ENCODE measurements at places on chromosomes 3 and 15. TPM values are rescaled to one million over a fixed set of nuclear protein-coding genes. Genes with fewer than 3 reads are reported as not detected.

Gene HLTF
- total RNA-seq = 42.0 TPM

Gene MESP2
- 0.72 TPM for total RNA-seq

Gene HIGD2B
- total RNA-seq = not detected

Gene ATP13A5
- total RNA-seq = not detected

Gene MOBP
- not detected for total RNA-seq

DNA sequence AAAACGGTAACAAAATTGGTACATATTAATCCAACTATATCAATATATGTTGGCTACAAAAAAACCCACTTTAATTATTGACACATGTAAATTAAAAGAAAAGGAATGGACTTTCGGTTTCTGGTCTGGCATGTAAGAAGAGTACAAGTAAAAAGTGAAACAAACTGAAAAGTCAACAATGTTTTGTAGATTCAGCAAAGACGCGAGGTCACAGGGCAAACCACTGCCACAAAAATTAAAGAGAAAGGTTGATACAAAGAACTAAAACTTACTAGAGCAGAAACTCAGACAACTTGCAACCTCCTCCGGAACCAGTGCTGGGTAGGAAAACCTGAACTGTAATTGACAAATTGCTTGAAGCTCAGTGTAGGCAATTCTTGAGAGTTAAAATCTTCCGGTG lies 110.6 kb upstream of the ARPP21 start:
- H3K36me3 ChIP-seq = no peaks in the 10 kb centered on the region
- no peak for DNase-seq
- no peaks in the 10 kb centered on the region for H3K4me1 ChIP-seq
- no peak overlapping the region for H3K4me3 ChIP-seq

DNA sequence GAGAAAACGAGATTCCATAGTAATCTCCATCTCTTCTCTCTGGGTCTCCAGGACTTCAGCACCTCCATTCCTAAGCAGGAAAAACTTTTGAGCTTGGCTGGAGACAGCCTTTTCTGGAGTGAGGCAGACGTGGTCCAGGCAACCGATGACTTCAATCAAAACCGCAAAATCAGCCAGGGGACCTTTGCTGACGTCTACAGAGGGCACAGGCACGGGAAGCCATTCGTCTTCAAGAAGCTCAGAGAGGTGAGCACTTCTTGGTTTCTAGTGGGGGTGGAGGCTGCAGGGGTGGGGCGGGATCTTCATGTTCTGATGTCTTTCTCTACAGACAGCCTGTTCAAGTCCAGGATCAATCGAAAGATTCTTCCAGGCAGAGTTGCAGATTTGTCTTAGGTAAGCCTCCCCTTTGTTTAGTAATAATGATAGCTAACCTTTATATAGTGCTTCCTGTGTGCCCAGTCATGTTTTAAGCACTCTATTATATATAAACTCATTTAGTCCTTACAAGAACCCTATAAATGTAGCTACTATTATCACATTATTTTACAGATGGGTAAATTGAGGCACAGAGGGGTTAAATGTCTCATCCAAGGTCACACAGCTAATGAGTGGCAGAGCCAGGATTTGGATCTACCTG lies 35.0 kb upstream of the TATDN2 start:
- no peaks in the 10 kb centered on the region for H3K4me1 ChIP-seq
- no peak overlapping the region for H3K4me3 ChIP-seq
- no peaks in the 10 kb centered on the region for H3K27me3 ChIP-seq
- no peak overlapping the region for H3K27ac ChIP-seq

DNA sequence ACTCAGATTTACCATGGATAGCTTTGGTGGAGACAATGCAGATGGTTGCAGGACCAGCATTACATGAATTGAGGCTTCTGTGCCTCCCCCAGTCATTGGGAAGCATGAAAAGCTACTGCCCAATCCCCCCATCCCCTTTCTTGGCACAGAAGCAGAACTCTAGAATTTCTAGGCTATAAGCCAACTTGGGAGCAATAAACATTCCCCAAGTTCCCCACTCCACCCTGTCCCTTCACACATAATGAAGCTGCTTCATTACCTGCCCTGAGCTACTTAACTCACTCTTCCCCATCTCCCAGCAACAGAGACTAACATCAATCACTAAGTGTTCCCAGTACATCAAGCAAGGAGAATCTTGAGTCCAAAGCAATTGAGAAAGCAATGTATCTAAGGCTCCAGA lies 164.5 kb downstream of the RORA start:
- no peak overlapping the region for H3K27ac ChIP-seq
- H3K4me3 ChIP-seq = no peak overlapping the region
- H3K27me3 ChIP-seq = peaks cover 5% of the 10 kb centered on the region
- H3K36me3 ChIP-seq = no peaks in the 10 kb centered on the region
- H3K4me1 ChIP-seq = no peaks in the 10 kb centered on the region

Data from osteoblast (primary cell).